ENCODE measurements at places on chromosomes 5 and 9.

GRCh38 chr9:93023521-93023815, 35.0 kb upstream of the SUSD3 start:
- no peak for DNase-seq

- no peak for DNase-seq
Measured at GRCh38 chr5:93674866-93675459, 66.4 kb downstream of the POU5F2 start.

- no peak for DNase-seq
Measured at GRCh38 chr5:94304146-94304545, 314.3 kb downstream of the KIAA0825 start.

GRCh38 chr5:149803641-149804468, 73.7 kb downstream of the PPARGC1B start:
- DNase-seq = no peak

DNA sequence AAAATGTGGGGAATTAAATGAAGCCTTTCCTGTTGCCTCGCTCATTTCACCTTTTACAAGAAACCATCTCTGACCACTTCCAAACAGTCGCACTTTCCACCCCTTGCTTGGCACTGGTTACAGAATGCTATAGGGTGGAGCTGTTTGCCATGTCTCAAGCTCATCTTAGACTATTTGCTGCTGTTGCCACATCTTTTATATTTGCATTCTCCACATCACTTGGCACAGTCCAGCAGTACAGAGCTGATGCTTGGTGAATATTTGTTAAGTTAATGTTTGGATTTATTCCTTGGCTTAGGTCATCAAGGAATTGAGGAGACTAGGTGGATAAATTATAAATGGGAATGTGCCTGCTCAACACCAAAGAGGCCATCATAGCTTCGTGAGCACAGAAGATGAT, 53.2 kb downstream of the GNA14 start:
- no peak for DNase-seq

GRCh38 chr5:119036101-119036762, 34.7 kb upstream of the DMXL1 start:
- DNase-seq = peak; percentile 75

- no peak for DNase-seq
Measured at GRCh38 chr5:33637011-33637410, 196.2 kb downstream of the TARS1 start.
